LNCaP clone FGC (cell line): ENCODE measurements at places on chromosomes 4 and X.
A peak's percentile ranks its signal among the peaks of the same experiment; 100 is the strongest.

DNA sequence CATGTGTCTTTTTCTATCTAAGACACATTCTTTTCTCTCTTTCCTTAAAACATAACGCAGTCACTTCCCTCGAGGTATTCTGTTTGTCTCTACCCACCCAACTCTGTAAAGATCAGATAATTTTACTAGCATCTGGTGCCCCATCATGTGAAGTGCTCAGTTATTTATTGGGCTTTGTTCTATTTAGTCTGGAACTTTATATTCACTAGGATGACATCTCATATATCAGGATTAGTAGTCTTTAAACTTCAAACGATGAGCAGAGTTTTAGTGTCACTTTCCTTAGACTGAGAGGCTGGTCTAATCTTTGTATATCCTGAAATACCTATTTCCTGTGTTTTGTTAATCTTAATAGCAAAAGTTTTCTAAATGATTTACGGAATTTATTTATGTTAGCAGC lies 445.5 kb upstream of the NDST3 start:
- no peak for DNase-seq

- DNase-seq: peak; percentile 4
Measured at GRCh38 chr4:14168919-14169318, 541.4 kb upstream of the BOD1L1 start.

DNA sequence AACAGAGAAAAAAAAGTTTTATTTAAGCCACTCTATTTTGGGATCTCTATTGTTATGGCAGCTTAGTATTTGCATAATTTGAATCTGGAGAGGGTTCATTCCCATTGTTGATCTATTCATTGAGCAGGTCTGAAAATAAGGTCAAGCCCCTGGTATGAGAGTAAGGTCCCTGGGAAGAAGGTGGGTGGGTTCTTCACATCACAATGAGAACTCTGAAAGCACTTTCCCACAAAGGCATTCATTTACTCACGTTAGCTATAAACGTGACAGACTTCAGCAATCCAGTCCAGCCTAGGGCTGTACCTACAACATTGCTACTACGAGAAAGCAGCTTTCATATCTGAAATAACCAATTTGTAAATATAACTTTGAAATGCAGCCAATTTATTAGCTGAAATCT lies 126.2 kb downstream of the CORIN start:
- no peak for DNase-seq

DNA sequence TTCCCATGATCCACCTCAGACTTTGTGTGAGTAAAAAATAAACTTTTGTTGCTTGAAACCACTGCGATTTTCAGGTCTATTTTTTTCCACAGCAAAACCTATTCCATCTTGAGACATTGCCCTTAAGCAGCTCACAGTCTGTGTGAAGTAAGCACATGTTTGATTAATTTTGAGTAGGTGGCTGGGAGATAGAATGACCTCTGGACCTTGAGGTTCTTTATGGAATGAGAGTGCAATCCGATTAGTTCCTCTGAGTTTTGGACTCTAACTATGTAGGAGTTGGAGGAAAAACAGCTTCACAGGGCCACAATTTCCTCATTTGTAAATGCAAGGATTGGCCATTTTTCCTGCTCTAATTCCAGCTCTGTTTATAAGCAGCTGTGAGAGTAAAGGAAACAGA lies 234.1 kb upstream of the IGFBP7 start:
- no peak for DNase-seq

- no peak for DNase-seq
Measured at GRCh38 chr4:174152717-174153466, 130.6 kb downstream of the FBXO8 start.
